HFF-Myc (cell line): ENCODE measurements at places on chromosomes 4 and X.
A peak's percentile ranks its signal among the peaks of the same experiment; 100 is the strongest.

DNA sequence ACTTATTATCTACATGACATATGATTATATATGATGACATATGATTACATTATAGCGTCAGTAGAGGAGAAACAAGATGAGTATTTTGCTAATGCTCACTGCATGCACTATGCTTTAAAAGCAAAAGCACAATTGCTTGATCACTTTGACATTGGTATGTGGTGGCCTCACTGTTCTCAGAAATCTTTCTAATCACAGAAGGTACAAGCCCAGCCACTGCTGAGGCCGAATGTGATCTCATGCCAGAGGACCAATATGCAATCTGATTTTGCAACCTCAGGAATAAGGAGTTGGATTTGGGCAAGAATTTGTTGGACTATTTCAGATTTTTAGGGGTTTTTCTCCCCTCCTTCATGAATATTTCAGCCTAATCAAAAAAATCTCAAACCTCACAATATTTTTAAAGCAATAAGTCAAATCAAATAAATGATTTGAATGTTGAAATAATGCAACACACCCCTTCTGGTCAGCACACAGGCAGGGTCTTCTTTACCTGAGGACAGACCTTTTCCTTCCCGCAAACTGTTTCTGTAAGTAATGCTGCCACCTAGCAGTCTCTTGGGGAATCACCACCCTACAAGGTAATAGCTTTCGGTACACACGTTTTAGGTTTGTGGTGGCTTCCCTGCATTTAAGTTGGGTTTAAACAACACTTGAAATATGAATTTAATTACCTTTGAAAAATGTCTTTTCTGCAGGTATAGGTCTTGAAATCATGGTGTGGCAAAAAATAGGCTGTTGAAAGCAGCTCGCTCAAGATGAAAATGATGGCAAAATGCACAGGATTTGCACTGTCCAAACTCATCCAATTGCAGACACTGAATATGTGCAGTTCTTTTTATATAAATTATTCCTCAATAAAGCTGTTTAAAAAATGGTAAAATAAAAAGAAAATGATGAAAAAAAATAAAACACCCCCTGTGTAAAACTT lies 4.8 kb upstream of the CXCL13 start:
- no peak for DNase-seq

- no peak for DNase-seq
Measured at GRCh38 chr4:152723236-152723635, 43.4 kb upstream of the TMEM154 start.

GRCh38 chr4:185859111-185859510 lies 47.1 kb upstream of the SORBS2 start:
- DNase-seq = no peak

DNA sequence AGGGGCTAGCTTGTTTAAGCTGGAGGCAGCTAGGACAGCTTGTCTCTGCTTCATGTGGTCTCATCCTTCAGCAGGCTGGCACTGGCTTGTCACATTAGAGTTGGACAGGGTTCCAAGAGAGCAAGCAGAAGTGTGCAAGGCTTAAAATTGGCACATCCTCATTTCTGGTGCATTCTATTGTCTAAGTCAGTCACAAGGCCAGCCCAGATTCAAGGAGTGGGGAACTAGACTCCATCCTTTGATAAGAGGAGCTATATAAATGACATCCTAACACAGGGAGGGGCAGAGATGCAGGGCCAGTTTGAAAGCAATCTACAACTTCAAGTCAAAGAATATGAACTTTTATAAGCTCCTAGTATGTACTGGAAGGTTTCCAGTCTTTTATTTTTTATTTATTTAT lies 313.2 kb downstream of the PTTG2 start:
- DNase-seq = no peak

GRCh38 chr4:111985426-111985825 lies 159.8 kb upstream of the FAM241A start:
- DNase-seq = no peak

DNA sequence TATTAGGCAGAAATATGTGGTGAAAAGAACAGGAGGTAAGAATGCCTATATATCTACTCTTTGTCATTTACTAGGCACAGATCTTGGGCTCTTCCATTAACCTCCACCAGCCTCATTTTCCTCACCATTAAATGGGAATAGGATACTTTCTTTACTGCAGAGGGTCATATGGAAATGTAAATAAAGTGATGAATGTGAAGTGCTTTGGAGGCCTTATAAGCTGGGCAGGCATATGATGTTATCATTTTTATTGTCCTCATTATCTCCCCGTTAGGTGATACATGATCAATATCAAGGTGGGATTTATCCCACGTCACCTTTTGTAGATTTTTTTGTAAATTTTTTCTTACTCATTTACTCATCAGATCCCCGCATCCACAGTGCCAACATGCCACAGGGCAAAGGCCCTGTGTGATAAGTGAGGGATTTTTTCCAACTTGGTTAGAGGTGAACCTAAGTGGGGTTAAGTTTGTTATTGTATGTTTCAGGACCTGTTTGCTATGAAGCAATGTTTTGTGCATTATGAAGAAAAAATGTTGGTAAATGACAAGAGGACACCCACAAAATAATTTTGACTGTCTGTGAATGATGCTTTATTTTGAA lies 107.8 kb downstream of the SLC4A4 start:
- no peak for DNase-seq

DNA sequence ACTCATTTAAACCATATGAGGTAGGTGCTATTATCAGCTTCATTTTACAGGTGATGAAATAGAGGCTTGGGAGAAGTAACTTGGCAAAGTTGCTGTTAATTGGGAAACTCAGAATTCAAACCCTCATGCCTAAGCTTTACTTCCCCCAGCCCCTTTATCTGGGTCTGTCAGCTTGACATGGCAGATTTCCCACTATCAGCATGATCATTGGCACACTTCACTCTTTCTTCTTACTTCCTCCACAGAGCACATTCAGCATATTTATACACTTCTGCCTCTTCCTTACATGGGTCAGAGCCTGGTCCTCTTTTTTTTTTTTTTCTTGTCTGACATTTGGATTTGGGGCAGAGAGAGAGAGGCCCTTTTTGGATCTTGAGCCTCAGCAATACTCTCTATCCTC lies 56.5 kb upstream of the ARX start:
- no peak for DNase-seq

DNA sequence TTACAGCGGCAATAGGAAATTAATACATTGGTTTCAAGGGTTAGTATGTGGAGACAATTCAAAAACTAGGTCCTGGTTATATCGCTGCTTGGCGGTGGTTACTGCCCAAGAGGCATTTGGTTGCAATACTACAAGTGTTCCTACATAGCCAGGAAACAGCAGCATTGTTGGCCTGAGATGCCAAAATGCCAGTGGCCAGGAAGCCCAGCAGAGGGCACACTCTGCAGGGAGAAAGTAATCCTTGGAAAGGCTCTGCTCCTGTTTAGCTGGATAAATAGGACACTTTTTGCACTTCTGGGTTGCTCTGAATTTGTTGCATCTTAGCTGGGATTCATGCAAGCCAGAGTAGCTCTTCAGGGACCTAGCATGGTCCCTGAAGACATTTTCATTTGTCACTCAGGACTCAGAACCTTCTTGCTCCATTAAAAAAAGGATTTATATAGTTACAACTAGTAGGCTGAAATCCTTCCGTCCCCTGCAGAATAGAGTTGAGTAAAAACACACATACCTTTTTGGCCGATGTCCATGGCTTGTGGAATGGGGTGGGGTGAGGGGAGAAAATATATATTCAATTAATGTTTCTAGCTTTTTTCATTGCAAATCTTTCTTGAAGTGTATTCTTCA lies 8.1 kb upstream of the GPR119 start:
- DNase-seq = peak; percentile 15

GRCh38 chr4:155271557-155271956 lies 63.1 kb downstream of the NPY2R start:
- no peak for DNase-seq

GRCh38 chr4:80423553-80424224 lies 88.2 kb downstream of the CFAP299 start:
- DNase-seq = no peak

DNA sequence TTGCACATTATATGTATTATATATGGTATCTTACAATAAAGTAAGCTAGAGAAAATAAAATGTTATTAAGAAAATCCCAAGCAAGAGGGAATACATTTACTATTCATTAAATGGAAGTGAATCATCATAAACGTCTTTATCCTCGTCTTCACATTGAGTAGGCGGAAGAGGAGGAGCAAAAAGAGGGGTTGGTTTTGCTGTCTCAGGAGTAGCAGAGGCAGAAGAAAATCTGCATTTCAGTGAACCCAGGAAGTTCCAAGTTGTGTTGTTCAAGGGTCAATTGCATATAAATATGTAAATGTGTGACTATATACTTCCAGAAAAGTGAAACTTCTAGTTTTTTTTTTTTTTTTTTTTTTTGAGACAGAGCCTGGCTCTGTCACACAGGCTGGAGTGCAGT lies 301.4 kb downstream of the TMA16 start:
- no peak for DNase-seq

DNA sequence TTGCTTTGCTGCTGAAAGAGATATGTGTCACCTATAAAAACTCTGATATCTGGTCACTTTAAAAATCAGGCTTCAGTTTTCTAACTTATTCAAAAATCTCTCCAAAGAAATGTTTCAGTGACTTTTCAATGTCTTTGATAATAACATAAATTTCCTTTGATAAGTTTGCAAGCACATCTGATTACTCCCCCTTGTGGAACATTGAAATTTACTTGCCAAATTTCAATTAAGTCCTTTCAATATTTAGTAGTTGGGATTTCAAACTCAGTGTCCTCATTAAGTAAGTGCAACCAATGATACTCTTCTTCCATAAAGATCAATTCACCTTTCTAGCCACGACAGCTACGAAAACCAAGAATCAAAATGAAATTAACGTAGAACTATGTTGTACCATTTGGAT lies 151.3 kb upstream of the FAM47C start:
- DNase-seq = no peak

DNA sequence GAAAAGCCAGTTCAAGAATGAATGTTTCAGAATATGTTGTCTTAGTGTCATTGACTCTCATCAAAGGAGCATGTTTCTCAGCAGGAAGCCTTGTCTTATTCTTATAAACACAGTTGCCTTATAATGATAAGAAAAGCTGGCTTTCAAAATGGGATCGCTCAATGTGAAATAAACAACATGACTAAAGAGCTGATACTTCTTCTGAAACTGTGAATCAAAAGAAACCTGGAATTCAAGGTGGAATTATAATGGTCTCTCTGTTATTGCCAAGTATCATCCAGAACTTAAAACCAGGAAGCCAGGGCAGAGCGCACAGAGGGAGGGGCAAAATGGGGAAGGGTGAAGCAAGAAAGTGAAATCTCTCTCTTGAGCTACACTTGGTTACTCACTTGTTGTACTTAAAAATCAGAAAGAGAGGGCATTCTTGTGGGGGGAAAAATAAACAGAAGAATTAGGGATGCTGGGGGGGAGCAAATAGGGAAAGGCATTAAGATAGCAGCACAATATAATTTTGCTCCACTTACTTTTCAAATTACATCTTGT lies 270.0 kb downstream of the MAPK10 start:
- DNase-seq = no peak

DNA sequence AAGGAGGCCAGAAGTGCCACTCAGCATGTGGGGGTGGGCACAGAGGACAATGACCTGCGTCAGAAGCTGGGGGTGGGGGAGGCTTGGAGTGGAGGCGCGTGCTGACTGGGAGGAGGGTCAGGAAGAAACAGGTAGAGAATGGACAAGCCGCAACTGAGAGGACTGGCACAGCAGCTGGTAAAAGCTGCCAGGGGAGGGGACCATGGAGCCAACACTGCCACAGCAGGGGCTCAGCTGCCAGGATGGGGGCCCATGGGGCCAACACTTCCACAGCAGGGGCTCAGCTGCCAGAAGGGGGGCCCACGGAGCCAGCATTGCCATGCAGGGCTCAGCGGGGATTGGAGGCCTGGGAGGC lies 19.1 kb downstream of the RNF212 start:
- DNase-seq = no peak

DNA sequence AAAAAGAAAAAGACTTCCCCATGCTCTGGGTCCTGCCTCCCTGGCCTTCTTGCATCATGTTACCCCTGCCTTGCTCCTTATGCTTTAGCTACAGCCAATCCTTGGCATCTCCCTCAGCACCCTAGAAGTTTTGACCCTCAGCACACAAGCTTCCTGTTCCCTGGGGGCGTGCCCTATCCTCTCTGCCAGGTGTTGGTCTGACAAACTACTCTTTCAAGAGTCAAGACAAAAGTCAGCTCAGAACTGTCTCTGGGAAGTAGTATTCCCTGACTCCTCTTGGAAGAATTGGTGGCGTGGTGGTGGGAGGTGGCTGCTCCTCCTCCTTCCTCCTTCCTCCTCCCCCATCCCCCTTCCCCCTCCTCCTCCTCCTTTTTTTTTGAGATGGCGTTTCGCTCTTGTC lies 41.0 kb downstream of the PRPS1 start:
- no peak for DNase-seq

DNA sequence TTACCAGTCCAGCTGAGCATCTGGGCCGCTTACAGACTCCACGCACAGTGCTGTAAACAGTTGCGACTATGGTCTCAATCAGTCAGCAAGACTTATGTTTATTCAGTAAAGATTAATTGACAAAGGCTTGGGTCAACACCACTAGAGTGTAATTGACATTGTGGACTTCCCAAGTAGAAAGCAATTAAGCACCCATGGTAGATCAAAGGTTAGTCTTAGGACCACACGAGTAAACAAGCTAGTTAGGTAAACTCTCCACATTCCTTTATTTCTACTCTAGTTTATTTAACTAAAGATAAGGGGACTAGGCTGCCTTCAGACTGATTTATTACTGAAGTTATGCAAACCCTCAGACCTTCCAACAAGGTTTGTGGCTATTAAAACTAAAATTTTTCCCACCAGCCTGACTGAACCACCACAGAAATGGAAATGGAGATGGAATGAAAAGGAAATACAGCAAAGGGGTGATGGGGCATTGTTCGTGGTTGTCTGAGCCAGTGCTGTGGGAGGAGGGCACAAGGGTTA lies 44.2 kb downstream of the MTHFD2L start:
- no peak for DNase-seq

- DNase-seq = no peak
Measured at GRCh38 chr4:53855581-53856250, 208.7 kb downstream of the CHIC2 start.

DNA sequence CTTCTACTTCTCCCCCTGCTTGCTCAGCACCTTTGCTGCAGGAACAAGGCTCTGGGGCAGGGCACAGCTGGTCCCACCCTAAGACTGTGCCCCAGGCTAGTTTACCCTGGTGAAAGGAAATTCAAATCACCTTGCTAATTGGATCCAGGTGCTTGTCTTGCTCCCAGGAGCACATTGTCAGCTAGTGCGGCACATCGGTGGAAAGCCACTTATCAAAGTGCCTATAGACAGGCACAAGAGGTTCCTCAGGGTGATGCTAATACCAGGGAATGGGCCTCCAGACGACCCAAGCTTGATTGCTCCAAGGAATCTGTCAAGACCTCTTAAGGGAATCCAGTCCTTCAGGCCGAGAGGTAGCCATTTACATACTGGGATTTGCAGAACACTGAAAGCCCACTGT lies 64.5 kb upstream of the PRPS1 start:
- DNase-seq = no peak

- no peak for DNase-seq
Measured at GRCh38 chr4:126599746-126600145, 1033.0 kb upstream of the INTU start.

DNA sequence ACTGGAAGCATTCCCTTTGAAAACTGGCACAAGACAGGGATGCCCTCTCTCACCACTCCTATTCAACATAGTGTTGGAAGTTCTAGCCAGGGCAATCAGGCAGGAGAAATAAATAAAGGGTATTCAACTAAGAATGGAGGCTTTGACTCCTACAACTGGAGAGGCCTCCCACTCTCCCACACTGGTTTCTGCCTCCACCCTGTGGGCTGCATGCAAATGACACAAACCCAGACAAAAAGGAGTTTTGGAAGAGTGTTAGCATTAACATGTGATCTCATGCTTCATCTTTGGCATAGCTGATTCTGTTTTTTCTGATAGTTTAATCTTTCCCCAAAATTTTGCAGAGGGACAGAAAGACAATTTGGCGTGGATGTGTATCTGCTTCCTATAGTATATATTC lies 80.8 kb upstream of the IQCM start:
- DNase-seq = peak; percentile 27
